Activated gamma-delta T cell treated with anti-CD3 and anti-CD28 coated beads, Interleukin-2, amount 50 U/mL, for 16 hours (primary cell): ENCODE measurements at places on chromosomes 13 and 19.

DNA sequence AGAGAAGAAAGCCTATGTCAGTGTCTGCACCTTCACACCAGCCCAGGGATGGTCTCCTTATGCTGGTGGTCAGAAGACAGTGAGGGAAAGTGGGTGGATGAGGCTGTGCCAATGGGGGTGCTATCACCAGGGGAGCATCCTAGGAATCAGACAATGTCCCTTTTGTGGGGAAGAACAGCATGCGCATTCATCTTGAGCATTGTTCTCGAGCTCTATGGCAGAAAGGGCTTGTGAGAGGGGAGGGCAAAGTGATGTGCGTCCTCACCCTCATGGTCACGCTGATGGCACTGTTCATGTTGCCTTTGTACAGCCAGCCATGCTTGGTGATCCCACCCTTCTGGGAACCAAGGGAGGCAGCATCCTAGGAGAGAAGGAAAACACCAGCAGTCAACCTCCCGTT, 56.1 kb downstream of the DOCK9 start:
- no peak for DNase-seq

GRCh38 chr13:54492995-54493394, 1464.4 kb downstream of the OLFM4 start:
- DNase-seq = no peak

DNA sequence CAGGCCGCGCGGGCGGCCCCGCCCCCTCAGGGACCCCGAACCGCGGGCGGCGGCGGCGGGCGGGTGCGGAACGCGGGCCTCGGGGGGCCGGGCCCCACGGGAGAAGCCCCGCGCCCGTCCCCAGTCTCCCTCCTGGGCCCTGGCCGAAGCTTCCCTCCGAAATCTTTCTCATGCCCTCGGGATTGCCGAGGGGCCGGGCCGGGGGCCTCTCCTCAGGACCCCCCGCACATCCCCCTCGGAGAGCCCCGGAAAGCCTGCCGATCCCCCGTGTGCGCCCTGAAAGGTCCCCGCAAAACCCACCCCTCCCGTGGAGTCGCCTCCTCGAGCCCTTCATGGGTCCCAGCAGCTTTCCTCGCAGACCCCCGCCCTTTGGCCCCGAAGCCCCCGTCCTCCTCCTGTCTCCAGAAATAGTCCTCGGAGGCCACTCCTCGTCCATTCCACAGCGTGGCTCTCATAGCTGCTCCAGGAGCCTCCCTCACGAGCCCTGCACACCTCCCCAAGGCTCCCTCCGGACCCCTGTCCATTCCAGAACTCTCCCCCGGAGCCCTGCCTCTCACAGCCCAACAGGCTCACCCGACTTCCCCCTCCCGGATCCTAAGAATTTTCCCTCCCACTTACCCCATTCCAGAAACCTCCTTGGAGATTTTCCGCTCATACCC, 555 bp downstream of the SAMD4B start:
- no peak for DNase-seq

GRCh38 chr19:7515110-7515644, 726 bp upstream of the ZNF358 start:
- DNase-seq = no peak

- peak; percentile 23 for DNase-seq
These were observed 4.0 kb downstream of the SPPL2B start for GRCh38 chr19:2332341-2333026.

DNA sequence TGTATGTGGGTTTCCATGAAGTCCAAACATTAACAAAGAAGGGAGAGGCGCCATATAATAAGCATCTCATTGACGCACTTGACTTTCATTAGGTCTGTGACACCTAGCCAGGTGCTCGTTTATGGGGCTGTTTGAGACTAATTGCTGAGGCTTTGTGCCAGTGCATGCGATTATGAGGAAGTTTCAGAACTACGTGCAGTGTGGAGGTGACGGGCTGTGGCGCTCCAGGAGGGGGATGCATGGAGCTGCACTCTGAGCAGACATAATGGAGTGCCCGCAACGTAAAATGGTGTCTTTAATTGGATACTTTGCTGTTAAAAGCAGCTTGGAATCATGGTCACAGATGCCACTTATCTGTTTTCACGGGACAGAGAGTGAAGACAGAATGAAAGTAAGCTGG, 223.2 kb downstream of the FGF9 start:
- DNase-seq = no peak

DNA sequence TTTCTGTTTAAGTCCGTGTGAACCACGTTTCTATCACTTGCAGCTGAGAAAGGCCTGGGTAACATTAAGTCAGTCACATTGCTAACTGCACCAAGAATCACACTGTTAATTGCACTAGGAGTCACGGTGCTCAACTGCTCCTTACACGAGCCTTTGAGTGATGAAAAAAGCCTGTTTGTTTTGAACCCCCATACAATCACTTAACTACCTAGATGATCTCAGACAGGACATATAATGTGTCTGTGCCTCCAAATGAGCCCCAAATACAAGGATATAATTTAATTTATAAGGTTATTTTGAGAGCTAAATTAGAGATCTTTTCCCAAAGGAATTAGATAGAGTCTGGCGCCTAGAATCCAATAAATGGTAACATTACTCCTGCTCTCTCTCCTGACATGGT, 84.1 kb downstream of the MIPEP start:
- DNase-seq = no peak

GRCh38 chr13:102680842-102681740, 13.8 kb downstream of the METTL21C start:
- no peak for DNase-seq

GRCh38 chr13:66508153-66508909, 721.8 kb downstream of the PCDH9 start:
- DNase-seq = no peak
